ENCODE measurements at places on chromosomes 11 and 22. TPM values are rescaled to one million over a fixed set of nuclear protein-coding genes. Genes with fewer than 3 reads are reported as not detected.

EFCAB6 gene
- 13.5 TPM for total RNA-seq

SOX10 gene
- total RNA-seq = 107 TPM

MAFF gene
- 11.7 TPM for total RNA-seq

ZNF215 gene
- 1.7 TPM for total RNA-seq

MIF gene
- total RNA-seq = 485 TPM

CHADL gene
- 17.9 TPM for total RNA-seq

LARGE2 gene
- total RNA-seq = not detected

VSIG10L2 gene
- total RNA-seq = not detected

RBX1 gene
- 52.7 TPM for total RNA-seq

GDPD5 gene
- total RNA-seq = 39.6 TPM

CLDN25 gene
- not detected for total RNA-seq

PHETA2 gene
- 1.2 TPM for total RNA-seq

MFNG gene
- 10.5 TPM for total RNA-seq

CRACR2B gene
- total RNA-seq = 3.1 TPM

TESMIN gene
- total RNA-seq = not detected

MS4A7 gene
- 14.9 TPM for total RNA-seq

SLC17A6 gene
- 11.3 TPM for total RNA-seq

SHANK3 gene
- 159 TPM for total RNA-seq

TTC36 gene
- total RNA-seq = 5.6 TPM

C22orf31 gene
- 0.66 TPM for total RNA-seq

SLC29A2 gene
- total RNA-seq = 9.2 TPM

OR5A1 gene
- not detected for total RNA-seq

SMIM35 gene
- total RNA-seq = 0.19 TPM

CRYBA4 gene
- total RNA-seq = not detected

TRIM48 gene
- not detected for total RNA-seq

MUC5AC gene
- not detected for total RNA-seq

SCYL1 gene
- 107 TPM for total RNA-seq

LRRC75B gene
- 15.1 TPM for total RNA-seq

SCUBE1 gene
- 1.9 TPM for total RNA-seq

PANX2 gene
- 44.2 TPM for total RNA-seq

H19 gene
- 1.2 TPM for total RNA-seq

TECTA gene
- 5.5 TPM for total RNA-seq

CABP7 gene
- total RNA-seq = 3.4 TPM

KCNJ5 gene
- 1.8 TPM for total RNA-seq

TRIM51 gene
- total RNA-seq = not detected

KRTAP5-2 gene
- total RNA-seq = not detected

MPZL2 gene
- total RNA-seq = 3.7 TPM
